Hindlimb muscle (tissue), 1 donor: ENCODE measurements at places on chromosomes 16 and 17. TPM values are rescaled to one million over a fixed set of nuclear protein-coding genes. Genes with fewer than 3 reads are reported as not detected.

DNA sequence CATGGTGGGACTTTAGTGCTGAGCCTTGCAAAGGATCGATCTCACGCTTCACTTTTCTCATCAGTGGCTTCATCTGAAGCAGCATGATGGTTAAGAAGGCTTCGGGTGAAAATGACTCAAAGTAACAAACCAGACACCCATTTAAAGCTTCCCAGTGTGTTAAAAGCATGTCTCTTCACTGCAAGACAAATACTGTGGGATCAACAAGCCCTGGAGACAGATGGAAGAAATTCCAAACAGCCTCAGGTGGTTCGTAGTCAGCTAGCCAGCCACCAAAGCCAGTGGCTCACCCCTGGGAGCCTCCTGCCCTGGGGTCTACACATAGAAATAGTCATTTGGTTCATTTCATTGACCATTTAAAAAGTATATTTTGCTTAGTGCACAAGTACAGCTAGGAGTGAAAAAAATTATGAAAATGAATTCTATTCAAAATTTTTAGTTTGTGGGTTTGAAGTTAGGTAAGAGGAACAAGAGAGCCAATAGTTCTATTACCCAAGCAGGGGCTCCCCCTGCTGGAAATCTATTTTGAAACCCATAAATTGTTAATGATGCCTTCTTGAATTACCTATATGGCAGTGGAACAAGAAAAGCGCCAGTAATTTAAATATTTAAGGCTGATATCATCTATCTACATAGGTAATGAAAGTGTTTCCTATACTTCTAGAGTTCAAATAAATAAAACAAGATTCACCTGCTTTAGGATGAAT lies 51.6 kb downstream of the PMP22 start:
- no peak for DNase-seq

DNA sequence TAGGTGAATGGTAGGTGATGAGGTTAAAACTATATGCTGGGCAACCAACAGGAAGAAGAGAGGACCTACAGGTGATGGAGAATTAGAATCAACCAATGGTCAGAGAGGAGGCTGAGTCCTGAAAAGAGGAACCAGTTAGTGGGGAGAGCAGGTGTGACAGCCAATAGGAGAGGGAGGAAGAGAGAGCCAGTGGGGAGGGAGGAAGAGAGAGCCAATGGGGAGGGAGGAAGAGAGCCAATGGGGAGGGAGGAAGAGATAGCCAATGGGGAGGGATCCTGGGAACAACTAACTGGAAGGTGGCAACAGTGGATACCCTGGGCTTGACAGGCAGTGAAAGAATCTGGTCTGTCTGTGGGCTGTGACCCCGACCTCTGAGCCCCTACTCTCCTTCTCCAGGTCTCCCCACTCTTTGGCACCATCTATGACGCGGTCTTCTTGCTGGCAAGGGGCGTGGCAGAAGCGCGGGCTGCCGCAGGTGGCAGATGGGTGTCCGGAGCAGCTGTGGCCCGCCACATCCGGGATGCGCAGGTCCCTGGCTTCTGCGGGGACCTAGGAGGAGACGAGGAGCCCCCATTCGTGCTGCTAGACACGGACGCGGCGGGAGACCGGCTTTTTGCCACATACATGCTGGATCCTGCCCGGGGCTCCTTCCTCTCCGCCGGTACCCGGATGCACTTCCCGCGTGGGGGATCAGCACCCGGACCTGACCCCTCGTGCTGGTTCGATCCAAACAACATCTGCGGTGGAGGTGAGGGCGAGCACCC lies 3.7 kb downstream of the GUCY2D start:
- no peak for DNase-seq

DNA sequence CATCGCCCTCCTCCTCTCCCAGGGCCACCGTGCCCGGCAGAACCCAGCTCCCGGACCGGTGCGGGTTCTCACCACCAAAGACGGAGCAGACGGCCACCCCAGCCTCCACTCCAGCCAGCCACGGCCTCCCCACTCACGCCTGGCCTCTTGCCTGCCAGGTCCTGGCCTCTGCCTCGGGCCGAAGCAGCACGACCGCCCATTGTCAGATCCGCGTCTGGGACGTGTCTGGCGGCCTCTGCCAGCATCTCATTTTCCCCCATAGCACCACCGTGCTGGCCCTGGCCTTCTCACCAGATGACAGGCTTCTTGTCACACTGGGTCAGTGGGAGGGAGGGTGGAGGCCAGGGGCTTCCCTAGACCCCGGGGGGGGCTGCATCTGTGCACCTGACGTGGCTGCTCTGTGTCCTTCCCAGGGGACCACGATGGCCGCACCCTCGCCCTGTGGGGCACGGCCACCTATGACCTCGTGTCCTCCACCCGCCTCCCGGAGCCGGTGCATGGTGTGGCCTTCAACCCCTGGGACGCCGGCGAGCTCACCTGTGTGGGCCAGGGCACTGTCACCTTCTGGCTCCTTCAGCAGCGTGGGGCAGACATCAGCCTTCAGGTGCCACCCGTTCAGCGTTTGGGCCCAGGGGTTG lies 6.6 kb upstream of the RHOT2 start:
- no peak for DNase-seq

GRCh38 chr16:22353191-22353919 lies 21.1 kb downstream of the CDR2 start:
- no peak for DNase-seq

DNA sequence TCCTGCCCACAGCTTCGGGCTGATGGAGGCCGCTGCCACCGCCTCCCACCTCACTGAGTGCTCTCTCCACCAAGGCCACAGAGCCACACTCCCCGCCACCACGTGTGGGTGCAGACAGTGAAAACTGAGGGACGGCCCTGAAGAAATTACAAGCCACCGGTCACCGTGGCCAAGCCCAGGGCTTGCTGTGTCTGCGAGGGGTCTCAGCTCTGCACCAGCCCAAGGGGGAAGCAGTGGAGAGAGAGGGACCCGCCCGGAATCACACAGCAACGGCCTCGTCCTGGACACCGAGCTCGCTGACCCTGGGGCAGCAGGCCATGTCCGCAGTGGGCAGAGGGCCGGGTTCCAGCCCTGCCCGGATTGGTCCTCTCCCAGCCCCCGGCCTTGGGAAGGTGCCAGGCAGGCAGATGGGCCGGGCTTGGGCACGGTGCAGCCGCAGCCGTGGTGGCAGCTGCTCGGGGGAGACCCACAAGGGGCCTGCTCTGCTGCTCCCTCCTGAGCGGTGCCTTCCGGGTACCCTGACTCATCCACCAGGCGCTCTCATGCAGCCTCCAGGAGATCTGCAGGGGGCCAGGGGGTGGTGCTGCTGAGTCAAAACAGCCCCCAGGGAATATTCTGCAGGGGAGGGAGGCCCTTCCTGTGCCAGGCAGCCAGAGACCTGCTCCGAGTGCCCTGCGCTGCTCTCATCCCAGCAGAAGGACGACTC lies 52.0 kb downstream of the CBFA2T3 start:
- DNase-seq: no peak

SLC52A1 gene
- not detected for polyA plus RNA-seq

XYLT1 gene
- polyA plus RNA-seq: 6.4 TPM

DRC3 gene
- 8.3 TPM for polyA plus RNA-seq
